ENCODE measurements at places on chromosomes 11 and 22. TPM values are rescaled to one million over a fixed set of nuclear protein-coding genes. Genes with fewer than 3 reads are reported as not detected.

TRIM51 gene
- total RNA-seq, result not detected

GRM5 gene
- not detected for total RNA-seq

ALX4 gene
- total RNA-seq, result not detected

FAM89B gene
- total RNA-seq, result 22.7 TPM

BARX2 gene
- total RNA-seq, result 0.89 TPM

LRRC56 gene
- 0.96 TPM for total RNA-seq

TRIM22 gene
- 73.4 TPM for total RNA-seq

ESAM gene
- 0.39 TPM for total RNA-seq

SF1 gene
- total RNA-seq, result 362 TPM

KCNJ1 gene
- not detected for total RNA-seq

ADAMTS8 gene
- not detected for total RNA-seq

ROBO4 gene
- total RNA-seq, result not detected

MS4A12 gene
- total RNA-seq, result not detected

PRODH gene
- not detected for total RNA-seq

TMEM191C gene
- 1.0 TPM for total RNA-seq

TMEM121B gene
- 0.19 TPM for total RNA-seq

TTC36 gene
- total RNA-seq, result 0.21 TPM

UNC93B1 gene
- 16.7 TPM for total RNA-seq

BRMS1 gene
- 30.2 TPM for total RNA-seq

SLC29A2 gene
- total RNA-seq, result 13.6 TPM

XKR3 gene
- total RNA-seq, result not detected
